ENCODE measurements at places on chromosomes 4 and X.

- no peak for DNase-seq
Measured at GRCh38 chr4:38455092-38455862, 208.7 kb upstream of the KLF3 start.

- no peak for DNase-seq
Measured at GRCh38 chrX:5307416-5307815, 921.3 kb downstream of the NLGN4X start.

GRCh38 chr4:109211671-109212070, 90.8 kb downstream of the COL25A1 start:
- DNase-seq, result no peak

DNA sequence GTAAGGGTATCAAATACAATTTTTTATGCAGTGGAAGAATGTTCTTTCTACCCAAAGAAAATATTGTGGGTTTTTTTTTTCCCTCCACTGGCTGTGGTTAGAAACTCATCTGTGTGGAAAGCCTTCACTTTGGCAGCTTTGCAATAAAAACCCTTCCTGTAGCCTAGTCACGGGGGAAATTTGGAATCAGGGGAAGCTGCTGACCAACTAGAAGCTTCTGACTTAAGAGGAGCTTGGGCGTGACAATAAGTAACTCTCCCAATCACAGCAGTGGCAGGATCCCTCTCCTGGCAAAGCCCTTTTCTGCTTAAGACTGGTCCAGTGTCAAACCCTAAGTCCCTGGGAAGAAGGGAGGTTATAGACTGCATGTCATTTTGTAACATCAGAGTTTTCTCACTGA, 87.9 kb downstream of the LRRC66 start:
- DNase-seq, result no peak

- no peak for DNase-seq
Measured at GRCh38 chr4:108045687-108046024, 56.0 kb downstream of the HADH start.

GRCh38 chr4:109207061-109207460, 95.4 kb downstream of the COL25A1 start:
- no peak for DNase-seq

DNA sequence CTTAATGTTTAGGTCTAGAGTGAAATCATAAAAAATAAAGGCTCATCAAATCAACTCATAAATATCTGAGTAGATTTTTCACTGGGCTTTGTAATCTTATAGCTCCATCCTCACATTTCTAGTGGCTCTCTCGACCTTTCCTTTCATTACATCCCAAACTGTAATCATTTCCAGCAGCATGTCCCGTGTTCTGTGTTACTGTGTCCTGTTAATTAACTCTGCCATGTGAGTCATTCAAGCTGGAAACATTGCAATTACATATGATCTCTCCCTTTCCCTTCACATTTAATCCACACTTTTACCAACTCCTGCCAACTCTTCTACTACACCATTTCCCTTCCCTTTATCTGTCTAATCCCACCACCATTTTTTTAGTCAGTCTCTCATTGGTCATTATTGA, 75.5 kb downstream of the UGT8 start:
- no peak for DNase-seq

DNA sequence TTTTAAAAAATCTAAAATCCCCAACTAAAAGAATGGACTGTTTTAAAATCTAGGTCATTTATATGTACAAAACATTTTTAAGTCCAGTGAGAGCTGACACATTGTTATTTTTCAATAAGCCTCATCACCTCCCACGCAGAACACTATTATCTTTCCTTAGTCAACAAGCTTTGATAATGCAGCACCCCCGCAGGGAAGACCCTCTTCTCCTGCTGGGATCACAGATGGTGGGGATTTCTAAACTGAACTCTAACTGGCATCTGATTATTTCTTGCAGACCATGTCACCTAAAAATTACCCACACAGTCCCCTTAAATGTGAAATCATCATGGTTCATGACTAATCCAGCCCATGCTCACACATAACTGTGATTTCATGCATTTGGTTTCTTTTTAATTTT, 11.6 kb downstream of the SYTL4 start:
- no peak for DNase-seq

GRCh38 chr4:131054489-131055019, 1958.6 kb downstream of the C4orf33 start:
- no peak for DNase-seq

DNA sequence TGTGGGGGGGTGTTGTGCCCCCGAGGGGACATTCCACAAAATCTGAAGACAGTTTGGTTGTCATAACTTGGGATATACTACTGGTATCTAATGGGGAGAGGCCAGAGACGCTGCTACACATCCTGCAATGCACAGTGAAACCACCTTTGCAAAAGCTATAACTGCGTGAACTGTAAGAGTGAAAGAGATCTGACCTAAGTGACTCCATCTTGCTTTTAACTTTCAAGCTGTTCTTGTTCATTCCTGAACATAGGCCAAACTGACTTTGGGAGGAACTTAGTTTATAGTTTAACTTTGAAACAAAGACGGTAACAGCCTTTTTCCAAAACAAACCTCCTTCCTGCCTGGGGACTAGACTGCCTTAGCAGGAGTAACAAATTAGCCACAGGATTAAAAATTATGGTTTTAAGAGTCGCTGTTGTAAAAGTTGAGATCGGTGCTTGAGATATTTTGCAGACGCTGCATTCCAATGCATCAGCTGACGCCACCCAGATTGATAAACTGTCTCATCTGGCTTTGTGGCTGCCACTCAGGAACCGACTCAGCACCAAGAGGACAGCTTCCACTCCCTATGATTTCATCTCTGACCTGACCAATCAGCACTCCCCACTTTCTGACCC, 70.9 kb downstream of the ATXN3L start:
- DNase-seq, result no peak

GRCh38 chrX:16186380-16187007, 19.2 kb downstream of the MAGEB17 start:
- no peak for DNase-seq

GRCh38 chr4:1049591-1049905, 38.1 kb downstream of the FGFRL1 start:
- no peak for DNase-seq

GRCh38 chr4:144463896-144464295, 182.1 kb upstream of the HHIP start:
- DNase-seq, result no peak

GRCh38 chrX:1249101-1249887, 19.3 kb upstream of the CSF2RA start:
- DNase-seq, result no peak

DNA sequence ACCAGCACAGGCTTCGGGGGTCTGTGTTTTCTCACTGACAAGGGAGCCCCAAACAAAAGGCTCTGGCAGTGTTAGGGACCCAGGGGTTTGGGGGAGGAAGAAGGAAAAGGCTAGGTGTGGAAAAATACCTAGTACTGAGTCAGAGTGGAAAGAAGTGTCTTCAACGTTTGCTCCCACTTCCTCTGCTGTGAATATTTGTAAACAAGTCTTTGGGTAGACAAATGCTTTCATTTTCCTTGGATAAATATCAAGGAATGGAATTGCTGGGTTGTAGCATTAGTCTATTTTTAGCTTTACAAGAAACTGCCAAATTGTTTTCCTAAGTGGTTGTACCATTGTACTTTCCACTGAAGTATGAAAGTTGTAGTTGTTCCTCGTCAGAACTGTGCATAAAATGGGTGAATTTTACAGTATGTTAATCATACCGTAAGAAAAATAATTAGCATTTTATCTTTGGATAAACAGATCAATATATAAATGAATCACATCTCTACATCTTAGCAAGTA, 17.4 kb downstream of the COL4A5 start:
- DNase-seq, result no peak

- DNase-seq, result no peak
Measured at GRCh38 chrX:13651150-13651549, 1.8 kb upstream of the TCEANC start.

DNA sequence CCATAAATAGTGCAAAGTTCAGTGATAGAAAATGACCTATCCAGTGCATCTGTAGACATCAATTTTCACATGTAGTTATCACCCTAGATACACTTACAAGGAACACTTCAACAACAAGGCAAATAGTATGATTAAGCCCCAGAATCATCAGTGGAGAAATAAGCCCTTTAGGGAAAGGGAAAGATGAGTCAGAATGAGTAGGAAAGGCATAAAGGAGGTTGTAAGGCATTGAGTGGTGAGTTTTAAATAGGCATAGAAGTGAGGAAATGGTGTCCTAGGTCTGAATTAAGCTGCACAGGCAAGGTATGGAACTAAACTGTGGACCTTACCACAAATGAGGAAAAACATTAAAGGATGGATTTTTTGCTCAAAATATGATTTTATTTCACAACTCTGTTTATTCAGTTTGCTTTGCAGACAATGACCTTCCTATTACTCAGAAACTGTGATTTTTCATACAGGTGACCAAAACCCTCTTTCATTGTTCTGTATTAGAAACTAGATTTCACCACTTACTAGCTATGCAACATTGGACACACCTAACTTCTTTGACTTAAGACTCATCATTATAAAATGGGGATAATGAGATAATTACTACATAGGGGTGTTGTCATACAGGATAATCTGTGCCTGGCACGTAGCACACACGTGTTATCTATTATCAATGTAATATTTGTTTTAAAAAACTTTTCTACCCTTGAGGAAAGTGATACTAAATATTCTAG, 57.0 kb upstream of the MAP9 start:
- DNase-seq, result no peak

DNA sequence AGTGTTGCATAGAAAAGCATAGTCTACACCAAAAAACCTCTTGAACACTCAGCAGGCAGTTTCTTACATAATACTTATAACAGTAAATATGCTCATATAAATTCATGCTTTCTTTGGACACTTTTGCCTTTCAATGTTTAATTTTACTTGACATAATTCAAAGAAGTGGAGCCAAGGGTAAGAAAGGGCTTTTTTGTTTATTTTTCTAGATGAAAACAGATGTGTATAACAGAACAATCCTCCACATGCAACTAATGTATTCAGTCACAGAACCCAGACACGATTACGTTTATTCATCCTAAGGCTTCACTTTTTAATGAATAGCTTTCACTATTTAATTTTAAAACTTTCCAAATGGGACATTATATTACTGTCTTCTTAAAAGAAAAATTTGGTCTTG, 58.0 kb upstream of the PTPN13 start:
- no peak for DNase-seq

DNA sequence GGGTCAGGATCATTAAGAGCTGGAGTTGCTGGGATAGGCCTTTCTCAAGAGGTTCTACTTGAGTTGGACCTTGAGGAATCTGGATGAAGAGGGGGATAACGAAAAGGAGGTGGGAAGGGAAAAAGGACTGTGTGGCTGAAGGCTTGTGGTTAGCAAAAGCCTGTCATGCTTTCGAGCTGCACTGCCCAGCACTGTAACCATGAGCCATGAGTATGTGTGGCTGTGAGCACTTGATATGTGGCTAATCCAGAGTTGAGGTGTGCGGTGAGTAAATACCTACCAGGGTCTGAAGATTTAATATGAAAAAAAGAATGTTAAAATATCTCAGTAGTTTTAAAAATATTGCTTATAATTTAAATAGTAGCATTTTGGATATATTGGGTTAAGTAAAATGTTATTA, 11.4 kb downstream of the TMEM165 start:
- no peak for DNase-seq

DNA sequence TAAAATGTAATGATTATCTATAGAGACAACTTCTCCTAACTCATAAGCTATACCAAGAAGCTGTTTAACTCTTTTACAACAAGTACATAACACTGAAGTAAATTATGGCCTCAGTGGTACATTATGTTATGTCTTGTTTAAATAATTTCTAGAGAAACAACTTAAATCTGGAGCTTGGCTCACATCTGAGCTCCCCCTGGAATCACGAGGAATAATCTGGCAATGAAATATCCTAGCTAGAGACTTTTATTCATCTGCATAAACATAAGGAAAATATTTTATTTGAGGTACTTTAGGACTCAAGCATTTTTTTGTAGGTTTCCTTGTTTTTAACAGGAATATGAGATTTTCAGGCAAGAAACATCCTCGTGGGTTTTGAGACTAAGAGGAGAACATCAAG, 354.7 kb upstream of the SLC7A11 start:
- no peak for DNase-seq

DNA sequence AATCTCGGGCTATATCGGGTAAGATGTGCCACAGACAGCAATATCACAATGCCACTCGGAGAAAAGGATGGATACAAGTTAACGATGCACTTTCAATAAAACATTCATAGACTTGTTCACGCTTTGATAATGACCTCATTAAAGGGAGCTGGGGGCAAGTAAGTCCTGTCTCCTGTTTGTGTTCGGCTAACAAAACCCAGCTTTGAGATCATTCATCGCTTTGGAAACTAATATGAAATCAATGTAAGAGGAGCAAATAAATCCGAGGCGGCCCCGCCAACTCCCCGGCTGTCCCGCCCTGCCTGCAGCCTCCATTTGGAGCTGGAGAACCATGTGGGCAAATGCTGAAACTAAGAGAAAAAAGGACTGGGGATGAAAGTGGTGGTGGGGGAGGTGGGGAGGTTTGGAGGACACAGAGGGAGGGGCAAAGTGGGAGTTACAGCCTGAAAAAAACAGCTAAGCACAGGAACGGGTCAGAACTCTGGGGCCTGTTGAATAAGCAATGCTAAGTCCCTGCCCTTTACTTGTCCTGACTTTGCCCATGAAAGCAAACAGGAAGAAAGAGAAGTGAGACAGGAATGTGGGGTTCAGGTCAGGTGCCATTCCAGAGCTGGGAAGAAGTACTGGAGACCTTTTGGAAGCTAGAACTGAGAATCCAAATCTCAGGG, 3.5 kb upstream of the GSX2 start:
- no peak for DNase-seq

DNA sequence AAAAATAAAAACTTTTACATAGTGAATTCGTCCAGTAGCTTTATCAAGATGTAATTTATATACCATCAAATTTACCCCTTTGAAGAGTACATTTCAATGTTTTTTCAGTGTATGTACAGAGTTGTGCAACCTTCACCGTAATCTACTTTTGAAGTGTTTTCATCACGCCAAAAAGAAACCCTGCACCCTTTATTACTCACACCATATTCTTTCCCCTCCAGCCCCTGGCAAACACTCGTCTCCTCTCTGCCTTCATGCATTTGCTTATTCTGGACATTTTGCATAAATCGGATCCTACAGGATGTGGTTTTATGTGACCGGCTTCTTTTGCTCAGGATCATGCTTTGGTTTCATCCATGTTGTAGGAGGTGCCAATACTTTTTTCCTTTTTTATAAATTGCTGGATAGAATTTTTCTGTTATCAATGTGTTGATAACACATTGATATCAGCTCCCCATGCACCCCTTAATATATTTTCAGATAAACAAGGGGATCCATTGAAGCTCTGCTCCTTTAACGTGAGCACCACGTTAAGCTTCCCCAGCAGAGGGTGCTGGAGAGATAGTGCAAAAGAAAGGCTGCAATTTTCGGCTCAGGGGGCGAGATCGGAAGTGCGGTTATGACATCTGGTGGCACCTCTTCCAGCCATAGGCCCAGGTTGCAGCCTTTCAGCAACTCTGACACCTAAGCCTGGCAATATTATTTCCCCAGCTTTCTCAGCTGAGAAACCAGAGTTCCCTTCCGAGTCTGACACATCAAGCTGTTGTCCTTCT, 100.1 kb upstream of the VCX3B start:
- no peak for DNase-seq

- peak; percentile 91 for DNase-seq
Measured at GRCh38 chrX:96684339-96685209, at the start of gene DIAPH2. DIAPH2 (plus strand) TSS chrX:96684842.
